ENCODE measurements at places on chromosomes 16 and 17. TPM values are rescaled to one million over a fixed set of nuclear protein-coding genes. Genes with fewer than 3 reads are reported as not detected.

CEMP1 gene
- polyA plus RNA-seq: 16.8 TPM

ATP2A1 gene
- 4.1 TPM for polyA plus RNA-seq

SAMD14 gene
- polyA plus RNA-seq: 5.7 TPM

FOXJ1 gene
- polyA plus RNA-seq: 1.2 TPM

CRYM gene
- 4.0 TPM for polyA plus RNA-seq

AHSP gene
- polyA plus RNA-seq: 11.8 TPM

Measured in large intestine (tissue), 12 donors.